Occipital lobe (tissue), 3 donors: ENCODE measurements at places on chromosomes 2 and 18. TPM values are rescaled to one million over a fixed set of nuclear protein-coding genes. Genes with fewer than 3 reads are reported as not detected.

GPAT2 gene
- total RNA-seq: 1.6 TPM

ATF2 gene
- 158 TPM for total RNA-seq

RESP18 gene
- not detected for total RNA-seq

NT5C1B gene
- total RNA-seq: not detected

QPCT gene
- 5.9 TPM for total RNA-seq

TXNDC9 gene
- total RNA-seq: 55.1 TPM

TEKT4 gene
- total RNA-seq: 0.31 TPM
